ENCODE measurements at places on chromosomes 16 and 17.

DNA sequence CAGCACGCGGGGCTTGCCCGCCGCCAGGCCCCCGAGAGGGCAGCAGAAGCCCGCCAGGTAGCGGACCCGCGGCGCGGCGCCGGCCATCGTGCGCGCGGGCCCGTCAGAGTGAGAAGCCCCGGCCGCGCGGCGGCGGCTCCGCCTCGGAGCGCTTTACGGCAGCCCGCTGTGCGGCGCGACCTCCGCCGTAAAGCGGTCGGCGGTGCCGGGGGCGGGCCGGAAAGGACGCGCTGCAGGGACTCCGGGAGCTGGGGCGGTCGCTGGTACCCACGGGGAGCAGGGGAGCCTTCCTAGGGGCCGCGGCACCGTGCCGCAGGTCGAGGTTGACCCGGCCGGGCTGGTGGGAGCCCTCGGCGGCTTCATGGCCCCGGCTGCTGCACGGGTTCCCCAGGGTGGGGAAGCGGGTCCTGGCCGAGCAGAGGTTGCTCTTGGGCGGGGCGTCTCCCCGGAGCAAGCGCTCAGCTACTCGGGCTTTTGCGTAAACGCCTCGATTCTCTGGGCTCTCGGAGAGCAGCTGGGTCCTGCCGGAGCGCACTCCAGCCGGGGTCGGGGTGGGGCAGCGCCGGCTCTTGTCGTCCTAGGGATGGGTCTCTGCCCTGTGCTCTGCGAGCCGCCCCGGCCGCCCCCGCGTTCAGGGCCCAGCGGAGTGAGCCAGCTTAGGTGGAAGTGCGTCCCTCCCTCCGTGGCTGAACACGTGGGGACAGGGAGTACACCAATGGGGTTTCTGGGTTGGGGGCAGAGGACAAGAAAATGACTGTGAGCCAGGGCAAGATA lies at the start of gene FAAP100:
Gene FAAP100 (minus strand): TSS at position 110 of the 774 bp plus-strand sequence. CDS start 23 bp downstream, at position 87.
- DNase-seq, result peak; percentile 49

DNA sequence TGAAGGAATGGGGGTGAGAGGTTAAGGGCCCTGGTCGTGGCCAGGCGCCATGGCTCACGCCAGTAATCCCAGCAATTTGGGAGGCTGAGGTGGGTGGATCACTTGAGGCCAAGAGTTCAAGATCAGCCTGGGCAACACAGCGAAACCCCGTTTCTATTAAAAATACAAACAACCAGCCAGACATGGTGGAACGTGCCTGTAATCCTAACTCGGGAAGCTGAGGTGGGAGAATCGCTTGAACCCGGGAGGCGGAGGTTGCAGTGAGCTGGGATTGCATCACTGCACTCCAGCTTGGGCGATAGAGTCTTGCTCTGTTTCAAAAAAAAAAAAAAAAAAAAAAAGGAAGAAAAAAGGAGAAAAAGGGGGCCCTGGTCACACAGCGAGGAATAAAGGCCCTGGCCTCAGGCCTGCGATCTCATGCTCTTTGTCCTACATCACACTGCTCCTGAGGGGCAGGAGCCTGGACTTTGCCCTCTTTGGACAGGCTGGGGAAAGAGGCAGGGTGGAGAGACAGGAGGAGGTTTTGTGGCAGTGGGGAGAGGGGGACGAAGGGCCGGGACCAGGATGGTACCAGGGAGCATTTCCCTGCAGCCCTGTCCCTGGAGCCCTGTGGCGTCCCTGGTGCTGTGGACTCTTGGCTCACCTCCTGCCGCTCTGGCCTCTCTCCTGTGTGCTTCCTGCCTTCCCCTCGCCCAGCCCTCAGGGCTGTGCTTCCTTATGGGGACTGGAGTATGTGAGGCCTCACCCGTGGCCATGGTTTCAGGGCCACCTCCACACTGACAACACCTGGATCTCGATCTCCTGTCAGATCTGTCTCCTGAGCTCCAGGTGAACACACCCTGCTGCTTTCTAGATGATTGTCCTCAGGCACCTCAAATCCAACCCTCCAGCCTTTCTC lies 19.7 kb upstream of the SLC25A19 start:
- no peak for DNase-seq

DNA sequence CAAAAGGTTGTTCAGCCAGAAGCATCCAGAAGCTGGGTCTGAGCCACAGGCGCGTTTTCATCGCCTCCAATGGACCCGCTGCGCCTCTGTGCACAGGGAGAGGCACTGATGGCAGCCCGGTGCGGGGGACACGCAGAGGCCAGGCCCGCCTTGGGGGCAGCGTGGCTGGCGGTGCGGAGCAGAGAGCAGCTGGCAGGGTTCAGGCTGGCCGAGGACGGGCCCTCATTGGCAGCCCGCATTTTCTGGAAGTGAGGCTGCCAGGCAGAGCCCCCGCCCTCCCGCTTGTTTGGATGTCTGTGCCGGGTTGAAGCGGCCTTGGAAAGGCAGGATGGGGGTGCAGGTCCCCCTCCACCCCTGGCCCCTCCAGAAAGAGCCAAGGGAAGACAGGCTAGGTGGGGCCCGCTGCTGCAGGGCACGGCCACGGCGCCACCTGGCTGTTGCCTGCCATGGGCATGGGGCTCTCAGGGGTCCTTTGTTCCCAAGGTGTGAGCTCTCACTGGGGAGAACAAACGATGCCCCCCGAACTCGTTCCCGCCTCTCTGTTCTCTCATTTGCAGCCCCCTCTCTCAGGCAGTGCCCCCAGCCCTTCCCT lies 18.8 kb downstream of the GSE1 start:
- no peak for DNase-seq

DNA sequence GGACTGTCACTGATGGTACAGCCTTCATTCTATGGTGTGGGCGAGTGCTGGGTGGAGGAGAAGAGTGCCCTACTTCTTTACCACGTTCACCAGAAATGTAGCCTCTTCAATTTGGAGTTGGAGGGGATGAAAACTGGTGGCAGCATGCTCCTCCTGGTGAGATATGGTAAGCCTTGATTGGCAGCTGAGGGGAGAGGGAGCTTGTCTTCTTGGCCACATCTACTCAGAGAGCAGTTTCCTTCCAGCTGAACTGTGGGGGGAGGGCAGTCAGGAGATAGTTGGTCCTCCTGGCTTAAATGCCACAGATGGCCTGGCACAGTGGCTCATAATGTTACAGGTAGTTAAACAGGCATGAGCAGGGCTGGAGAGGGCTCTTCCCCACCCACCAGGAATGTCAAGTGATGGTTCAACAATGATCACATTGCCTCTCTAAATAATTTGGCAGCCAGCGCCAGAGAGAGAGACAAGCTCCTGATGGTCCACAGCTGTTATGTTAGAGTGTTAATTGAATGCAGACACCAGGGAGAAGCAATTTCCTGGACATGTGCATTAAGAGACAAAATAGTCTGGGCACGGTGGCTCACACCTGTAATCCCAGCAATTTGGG lies 9.0 kb upstream of the MAPK3 start:
- DNase-seq, result no peak
